Stimulated activated naive B cell treated with anti-CD40 and anti-IgM and Interleukin-4, amounts not matched to agents 10 μg/mL and 1 μg/mL and 100 μg/mL, for 72 hours (primary cell): ENCODE measurements at places on chromosomes 2 and 18.

- H3K27ac ChIP-seq = peak overlapping the region; percentile 90
- H3K4me3 ChIP-seq = peak overlapping the region; percentile 74
- peaks cover 71% of the 10 kb centered on the region for H3K27me3 ChIP-seq
Observed at GRCh38 chr2:239264838-239265651, 135.8 kb downstream of the HDAC4 start.

DNA sequence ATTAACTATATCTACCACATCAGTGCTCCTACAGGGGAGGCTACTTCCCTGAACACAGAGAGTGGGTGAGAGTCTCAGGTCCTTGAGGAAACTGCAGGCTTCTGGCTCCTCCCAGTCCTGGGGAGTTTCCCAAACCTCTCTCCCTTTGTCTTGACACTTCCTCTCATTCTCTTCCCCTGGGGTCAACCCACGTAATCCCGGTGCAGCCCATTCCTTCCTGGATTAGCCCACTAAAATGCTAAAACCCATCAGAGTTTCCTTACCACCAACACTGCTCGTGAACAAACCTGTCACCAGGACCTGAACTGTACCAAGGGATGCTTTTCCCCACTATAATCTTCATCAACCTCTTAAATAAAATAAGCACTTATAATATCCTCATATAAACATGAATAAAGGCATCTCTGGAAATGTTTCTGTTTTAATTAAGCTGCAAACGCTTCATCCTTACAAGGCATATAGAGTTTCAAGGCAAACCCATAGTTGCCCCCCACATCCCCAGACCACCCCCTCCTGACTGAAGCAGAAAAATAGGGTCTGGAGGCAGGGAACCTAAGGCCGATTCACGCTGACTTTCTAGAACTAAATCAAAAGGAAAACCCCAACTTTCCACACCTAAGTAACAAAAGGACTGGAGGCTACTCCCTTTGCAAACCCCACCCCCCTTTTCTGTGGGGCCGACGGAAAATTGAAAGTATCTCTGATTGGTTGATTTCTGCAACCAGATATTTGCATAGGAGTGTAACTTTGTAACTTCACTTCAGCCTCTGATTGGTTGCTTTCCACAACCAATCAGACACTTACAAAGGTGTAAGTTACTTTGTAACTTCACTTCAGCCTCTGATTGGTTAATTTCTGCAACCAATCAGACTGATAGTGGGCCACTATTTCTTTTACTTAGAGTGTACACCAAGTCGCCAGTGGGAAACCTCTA, 19.0 kb downstream of the TMSB10 start:
- H3K4me1 ChIP-seq = peaks cover 35% of the 10 kb centered on the region
- no peaks in the 10 kb centered on the region for H3K27me3 ChIP-seq
- peak overlapping the region; percentile 71 for H3K4me3 ChIP-seq
- peak; percentile 44 for DNase-seq
- no peaks in the 10 kb centered on the region for H3K36me3 ChIP-seq

DNA sequence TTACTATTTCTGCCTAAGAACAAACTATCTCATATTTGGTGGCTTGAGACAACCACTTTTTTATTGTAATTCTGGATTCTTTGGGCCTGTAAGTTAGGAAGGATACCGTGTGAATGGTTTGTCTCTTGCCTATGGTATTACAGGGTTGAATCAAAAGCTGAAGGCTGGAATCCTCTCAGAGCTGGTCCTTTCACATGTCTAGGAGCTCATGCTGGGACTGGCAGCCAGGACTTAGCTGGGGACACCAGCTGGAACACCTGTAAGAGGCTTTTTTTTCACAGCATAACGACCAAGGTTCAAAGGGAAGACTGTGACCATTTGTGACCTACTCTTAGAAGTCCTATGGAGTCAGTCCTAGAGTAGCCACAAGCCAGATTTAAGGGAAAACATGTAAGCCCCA, 226.3 kb downstream of the ZNF804A start:
- no peak overlapping the region for H3K4me3 ChIP-seq
- DNase-seq = no peak

DNA sequence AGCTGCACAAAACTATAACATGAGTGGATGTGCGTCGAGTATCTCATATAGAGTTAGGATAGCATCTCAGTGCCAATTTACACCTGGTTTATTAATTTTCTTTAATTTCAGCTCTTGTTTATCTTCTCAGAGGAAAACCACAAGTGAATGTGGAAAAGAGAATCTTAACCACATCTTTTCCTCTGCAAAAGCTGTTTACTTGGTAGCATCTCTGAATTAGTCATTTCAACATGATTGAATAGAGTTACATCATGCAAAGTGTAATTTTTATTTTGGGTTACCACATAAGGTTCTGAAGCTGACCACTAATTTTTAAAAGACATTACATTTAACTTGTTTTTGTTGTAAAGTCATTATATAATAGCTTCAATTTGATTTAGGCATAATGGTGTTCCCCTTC, 83.8 kb upstream of the FAM237A start:
- no peaks in the 10 kb centered on the region for H3K36me3 ChIP-seq
- H3K4me1 ChIP-seq = peaks cover 8% of the 10 kb centered on the region
- no peak overlapping the region for H3K4me3 ChIP-seq
- no peaks in the 10 kb centered on the region for H3K27me3 ChIP-seq
- DNase-seq = no peak

GRCh38 chr18:49734836-49735235, 78.5 kb downstream of the ACAA2 start:
- no peaks in the 10 kb centered on the region for H3K4me1 ChIP-seq
- DNase-seq = no peak
- no peaks in the 10 kb centered on the region for H3K36me3 ChIP-seq
- peaks cover 17% of the 10 kb centered on the region for H3K27me3 ChIP-seq
- H3K27ac ChIP-seq = no peak overlapping the region

GRCh38 chr18:3806656-3807055, 356.7 kb downstream of the TGIF1 start:
- H3K4me1 ChIP-seq = no peaks in the 10 kb centered on the region
- H3K36me3 ChIP-seq = no peaks in the 10 kb centered on the region
- H3K27ac ChIP-seq = no peak overlapping the region
- no peaks in the 10 kb centered on the region for H3K27me3 ChIP-seq

DNA sequence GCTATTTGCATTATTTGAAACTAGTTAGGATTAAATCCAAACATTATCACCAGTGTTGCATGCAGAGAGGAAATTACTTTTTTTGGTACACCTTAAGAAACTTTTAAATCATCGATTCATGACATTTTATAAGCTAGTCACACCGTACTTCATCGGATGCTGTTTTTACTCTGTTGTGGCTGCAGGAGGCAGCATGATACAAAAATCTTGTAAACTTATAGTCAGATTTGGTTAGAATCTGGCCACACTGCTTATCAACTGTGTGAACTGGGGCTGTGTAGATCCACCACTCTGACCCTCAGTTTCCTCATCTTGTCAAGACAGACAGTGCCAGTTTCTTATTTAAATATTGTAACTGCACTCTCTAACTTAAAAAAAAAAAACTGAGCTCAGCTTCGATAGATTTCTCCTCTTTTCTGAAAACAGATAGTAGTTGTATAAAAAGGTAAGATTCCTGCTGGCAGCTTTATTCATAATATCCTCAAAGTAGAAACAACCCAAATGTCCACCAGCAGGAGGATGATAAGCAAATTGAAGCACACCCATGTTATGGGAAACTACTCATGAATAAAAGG, 77.8 kb downstream of the RAPGEF4 start:
- H3K4me3 ChIP-seq = no peak overlapping the region
- H3K4me1 ChIP-seq = no peaks in the 10 kb centered on the region
- H3K27ac ChIP-seq = no peak overlapping the region
- no peaks in the 10 kb centered on the region for H3K36me3 ChIP-seq
- H3K27me3 ChIP-seq = peaks cover 7% of the 10 kb centered on the region

DNA sequence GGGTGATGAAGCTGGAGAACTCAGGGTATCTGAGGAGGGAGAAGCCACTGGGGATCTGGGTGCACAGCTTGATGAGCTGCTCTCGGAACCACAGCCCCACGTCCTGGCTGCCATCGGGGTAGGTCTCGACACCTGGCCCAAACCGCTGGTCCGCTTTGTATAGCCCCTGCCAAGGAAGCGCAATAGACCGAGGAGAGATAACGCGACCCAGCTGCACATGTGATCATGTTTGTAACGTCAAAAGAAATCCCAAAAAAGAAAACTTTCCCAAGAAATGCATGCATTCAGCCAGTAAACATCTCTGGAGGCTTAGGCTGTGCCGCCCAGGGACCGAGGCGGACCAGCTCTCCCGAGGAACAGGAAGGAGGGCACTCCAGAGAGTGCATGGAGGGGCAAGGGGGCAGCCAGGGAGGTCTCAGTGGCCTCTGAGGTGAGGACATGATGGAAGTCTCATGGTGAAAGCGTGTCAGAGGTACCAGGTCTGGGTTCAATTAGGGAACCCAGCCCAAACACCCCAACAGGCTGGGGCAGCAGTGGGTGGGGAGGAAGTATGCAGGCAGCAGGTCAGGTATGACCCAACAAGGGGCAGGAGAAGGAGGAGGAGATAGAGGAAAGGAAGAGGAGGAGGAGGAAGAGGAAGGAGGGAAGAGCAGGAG, 28.3 kb downstream of the ANKMY1 start:
- H3K27ac ChIP-seq = no peak overlapping the region
- peaks cover 82% of the 10 kb centered on the region for H3K36me3 ChIP-seq
- no peaks in the 10 kb centered on the region for H3K27me3 ChIP-seq
- H3K4me1 ChIP-seq = peaks cover 7% of the 10 kb centered on the region
- no peak for DNase-seq

DNA sequence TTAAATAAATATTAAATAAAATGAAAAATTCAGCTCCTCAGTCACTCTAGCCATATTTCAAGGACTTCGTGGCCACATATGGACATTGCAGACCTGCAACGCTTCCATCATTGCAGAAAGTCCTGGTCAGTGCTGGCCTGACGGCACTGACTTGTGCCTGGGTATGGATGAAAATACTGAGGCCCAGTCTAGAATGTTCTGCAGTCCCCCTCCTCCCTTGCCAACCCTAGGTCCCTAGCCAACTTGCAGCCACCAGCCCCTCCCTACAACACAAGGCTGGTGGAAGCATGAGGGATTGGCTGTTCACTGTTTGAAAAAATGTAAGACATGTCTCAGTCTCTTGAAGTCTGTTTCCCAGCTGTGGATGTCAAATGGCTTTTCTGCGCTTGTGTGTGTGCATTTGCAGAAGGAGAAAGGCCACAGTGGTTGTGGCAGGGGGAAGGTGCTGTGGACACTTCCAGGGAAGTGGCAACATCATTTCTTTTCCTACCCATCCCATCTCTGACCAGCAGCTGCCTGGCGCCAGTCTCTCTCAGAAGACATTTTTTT, 9.9 kb downstream of the IGFBP5 start:
- H3K4me1 ChIP-seq = peaks cover 5% of the 10 kb centered on the region
- no peak for DNase-seq

GRCh38 chr18:63157293-63158011, 162.1 kb downstream of the BCL2 start:
- peaks cover 53% of the 10 kb centered on the region for H3K36me3 ChIP-seq
- H3K4me3 ChIP-seq = peak overlapping the region; percentile 76
- no peak for DNase-seq
- H3K27me3 ChIP-seq = no peaks in the 10 kb centered on the region
- H3K4me1 ChIP-seq = peaks cover 98% of the 10 kb centered on the region

DNA sequence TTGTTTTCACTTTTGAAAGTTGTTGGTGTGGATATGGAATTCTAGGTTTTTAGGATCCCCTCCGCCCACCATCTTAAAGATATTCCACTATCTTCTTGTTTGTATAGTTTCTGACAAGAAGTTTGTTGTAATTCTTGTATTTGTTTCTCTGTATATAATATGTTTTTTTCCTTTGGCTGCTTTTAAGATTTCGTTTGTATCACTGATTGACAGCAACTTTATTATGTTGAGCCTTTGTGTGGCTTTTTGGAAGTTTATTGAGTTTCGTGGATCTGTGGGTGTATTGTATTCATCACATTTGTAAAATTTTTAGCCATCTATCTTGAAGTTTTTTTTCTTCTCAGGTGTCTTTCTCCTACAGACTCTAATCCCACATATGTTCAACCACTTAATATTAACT, 200.1 kb downstream of the MCFD2 start:
- peaks cover 45% of the 10 kb centered on the region for H3K36me3 ChIP-seq
- no peaks in the 10 kb centered on the region for H3K27me3 ChIP-seq
- no peak for DNase-seq

- peaks cover 56% of the 10 kb centered on the region for H3K36me3 ChIP-seq
- no peaks in the 10 kb centered on the region for H3K27me3 ChIP-seq
- H3K4me3 ChIP-seq = peak overlapping the region; percentile 65
Observed at GRCh38 chr18:77061281-77061945, 71.2 kb downstream of the MBP start.

DNA sequence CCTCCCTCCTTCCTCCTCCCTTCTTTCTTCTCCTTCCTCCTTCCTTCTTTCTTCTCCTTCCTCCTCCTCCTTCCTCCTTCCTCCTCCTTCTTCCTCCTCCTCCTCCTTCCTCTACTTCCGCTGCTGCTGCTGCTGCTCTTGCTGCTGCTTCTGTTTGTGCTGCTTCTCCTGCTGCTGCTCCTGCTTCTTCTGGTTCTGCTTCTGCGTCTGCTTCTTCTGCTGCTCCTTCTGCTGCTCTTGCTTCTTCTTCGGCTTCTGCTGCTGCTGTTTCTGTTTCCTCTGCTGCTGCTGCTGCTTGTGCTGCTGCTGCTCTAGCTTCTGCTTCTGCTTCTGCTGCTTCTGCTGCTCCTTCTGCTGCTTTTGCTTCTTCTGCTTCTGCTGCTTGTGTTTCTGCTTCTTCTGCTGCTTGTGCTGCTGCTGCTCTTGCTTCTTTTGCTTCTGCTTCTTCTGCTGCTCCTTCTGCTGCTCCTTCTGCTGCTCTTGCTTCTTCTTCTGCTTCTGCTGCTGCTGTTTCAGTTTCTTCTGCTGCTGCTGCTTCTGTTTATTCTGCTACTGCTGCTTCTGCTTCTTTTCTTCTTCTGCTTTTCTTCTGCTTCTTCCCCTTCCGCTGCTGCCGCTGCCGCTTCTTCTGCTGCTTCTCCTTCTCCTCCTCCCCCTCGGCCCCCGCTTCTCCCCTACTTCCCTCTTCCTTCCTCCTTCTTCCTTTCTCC, 8.6 kb downstream of the SNRNP27 start:
- H3K36me3 ChIP-seq = peaks cover 48% of the 10 kb centered on the region
- H3K27ac ChIP-seq = peak overlapping the region; percentile 97
- DNase-seq = no peak
- peaks cover 24% of the 10 kb centered on the region for H3K4me1 ChIP-seq
- H3K4me3 ChIP-seq = peak overlapping the region; percentile 82

DNA sequence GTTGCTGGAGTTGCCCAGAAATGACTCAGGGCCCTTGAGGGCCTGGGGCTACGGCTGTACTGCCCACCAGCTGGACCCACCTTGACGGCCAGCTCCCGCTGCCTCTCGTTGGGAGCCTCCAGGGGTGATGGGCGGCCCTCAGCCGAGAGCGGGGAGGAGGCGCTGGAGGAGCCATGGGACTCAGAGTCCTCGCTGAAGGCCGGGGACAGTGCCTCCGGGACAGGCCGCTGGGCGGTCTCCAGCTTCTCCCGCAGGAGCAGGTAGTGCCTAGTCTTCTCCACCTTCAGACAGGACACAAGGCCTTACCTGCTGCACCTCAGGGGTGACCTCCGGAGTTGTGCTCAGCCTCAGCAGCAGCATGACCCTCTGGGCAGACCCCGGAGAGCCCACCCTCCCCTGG, 30.7 kb downstream of the AQP12A start:
- H3K36me3 ChIP-seq = no peaks in the 10 kb centered on the region
- H3K4me3 ChIP-seq = no peak overlapping the region
- H3K27ac ChIP-seq = no peak overlapping the region
- H3K4me1 ChIP-seq = no peaks in the 10 kb centered on the region

GRCh38 chr2:230053753-230054478, 14.8 kb downstream of the SLC16A14 start:
- no peak overlapping the region for H3K27ac ChIP-seq
- H3K27me3 ChIP-seq = no peaks in the 10 kb centered on the region
- H3K36me3 ChIP-seq = no peaks in the 10 kb centered on the region
- H3K4me1 ChIP-seq = peaks cover 23% of the 10 kb centered on the region
